ENCODE measurements at places on chromosomes 3 and 15.

DNA sequence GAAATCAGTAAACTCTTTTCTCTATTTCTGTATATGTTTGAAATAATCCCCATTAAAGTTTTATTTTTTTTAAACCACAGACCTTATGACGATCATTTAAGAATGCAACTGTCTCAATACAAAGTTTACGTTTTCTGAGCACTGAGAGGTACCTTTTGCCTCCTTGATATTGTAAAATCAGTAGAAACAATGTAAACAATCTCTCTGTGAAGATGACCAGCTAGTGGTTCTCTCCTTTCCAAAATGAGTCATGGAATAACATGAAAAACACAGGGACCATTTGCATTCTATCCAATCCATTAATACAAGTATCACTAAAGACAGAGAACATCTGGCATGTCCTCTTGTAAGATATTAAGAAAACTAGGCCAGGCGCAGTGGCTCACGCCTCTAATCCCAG lies 48.8 kb downstream of the RAD18 start:
- no peak for DNase-seq

DNA sequence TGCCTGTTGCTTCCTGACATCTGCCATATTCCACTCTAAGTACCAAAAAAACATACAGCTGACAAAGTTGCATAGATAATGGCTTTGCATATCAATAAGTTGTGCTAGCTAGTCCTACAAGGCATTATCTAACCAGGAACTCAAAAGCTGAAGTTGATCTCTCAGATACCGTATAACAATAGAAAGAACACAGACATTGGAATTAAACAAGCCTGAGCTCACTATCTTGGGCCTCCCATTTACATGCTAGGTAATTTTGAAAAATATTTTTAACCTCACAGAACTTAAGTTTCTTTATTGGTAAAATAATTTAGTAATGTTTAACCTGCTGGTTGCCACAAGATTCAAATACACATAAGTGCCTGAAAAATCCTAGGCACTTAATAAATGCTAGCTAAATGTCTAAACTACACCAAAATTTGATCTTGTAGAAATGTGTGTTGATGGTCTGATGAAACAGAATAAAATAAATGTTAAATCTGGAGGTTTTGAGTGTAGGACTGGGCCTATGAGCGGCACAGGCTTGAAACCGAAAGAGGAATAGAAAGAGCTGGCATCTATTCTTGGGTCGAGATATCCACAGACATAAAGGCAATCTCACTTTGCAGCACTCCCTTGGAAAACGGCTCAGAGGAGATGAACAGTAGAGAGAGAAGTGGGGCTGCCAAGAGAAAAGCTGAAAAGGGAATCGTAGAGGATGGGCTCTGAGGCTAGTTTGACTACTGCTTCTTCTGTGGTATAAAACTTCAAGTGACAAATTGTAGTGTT lies 29.9 kb upstream of the TTC14 start:
- no peak for DNase-seq

DNA sequence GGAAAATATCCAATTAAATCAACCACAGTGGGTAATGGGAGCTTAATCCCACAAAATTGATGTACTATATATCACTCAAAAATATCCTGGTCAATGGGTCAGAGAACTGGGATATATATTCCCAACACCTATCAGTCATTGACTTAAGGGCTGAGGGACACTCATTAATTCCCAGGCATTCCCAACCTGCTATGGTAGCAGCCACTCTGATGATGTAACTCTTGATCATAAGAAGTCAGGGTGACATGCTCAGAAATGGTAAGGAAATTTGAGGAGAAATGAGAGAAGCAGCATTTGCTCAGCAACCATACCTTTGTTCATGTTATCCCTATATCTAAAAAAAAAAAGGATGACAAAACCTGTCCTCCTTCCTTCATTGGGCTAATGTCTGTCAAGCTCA lies 3.1 kb upstream of the PLOD2 start:
- no peak for DNase-seq

DNA sequence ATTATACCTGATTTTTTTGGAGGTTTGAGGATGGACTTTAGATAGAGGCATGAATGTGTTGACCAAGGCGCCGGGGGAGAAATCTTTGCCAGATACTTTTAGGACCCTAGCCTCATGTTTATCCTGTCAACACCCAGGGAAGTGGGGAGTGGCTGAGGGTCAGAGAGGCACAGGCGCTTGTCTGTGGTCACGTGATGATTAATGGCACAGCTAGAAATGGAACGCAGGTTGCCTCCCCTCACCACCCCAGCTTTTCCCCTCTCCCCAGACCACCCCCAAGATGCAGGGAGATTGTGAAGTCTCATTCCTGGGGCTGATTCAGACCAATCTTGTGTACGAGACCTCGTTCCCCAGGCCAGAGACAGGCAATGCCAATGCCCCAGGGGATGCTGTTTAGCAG lies 218.4 kb upstream of the LINGO1 start:
- DNase-seq, result no peak

GRCh38 chr3:184523825-184524615 lies 37.6 kb upstream of the EPHB3 start:
- no peak for DNase-seq

DNA sequence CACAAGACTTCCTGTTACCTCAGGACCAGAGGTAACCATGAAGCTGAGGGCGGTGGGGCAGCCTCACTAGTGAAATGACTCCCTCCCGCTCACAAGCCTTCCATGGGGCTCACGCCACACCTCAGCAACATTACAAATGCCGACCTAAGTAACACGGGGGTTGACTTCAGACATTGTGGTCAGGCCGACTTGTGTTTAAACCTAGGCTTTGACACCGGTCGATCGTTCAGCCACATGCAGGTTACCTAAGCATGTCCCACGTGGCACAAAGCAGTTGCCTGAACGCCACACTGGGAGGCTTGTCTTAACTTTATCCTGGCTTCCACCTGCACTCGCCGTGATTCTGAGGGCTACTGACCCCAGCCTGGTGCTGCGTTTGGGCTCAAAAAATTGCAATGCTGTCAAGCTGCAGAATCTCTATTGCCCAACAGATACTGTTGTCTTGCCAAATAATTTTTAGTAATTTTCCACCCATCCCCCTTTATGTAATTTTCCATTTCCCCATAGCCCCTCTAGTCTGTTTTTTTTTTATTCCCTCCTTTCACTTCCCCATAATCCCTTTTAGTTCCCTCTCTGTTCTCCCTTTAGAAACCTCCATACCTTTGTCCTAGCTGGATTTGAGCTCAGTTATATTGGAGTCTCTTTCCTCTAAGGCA lies 158.6 kb upstream of the RGMA start:
- no peak for DNase-seq

DNA sequence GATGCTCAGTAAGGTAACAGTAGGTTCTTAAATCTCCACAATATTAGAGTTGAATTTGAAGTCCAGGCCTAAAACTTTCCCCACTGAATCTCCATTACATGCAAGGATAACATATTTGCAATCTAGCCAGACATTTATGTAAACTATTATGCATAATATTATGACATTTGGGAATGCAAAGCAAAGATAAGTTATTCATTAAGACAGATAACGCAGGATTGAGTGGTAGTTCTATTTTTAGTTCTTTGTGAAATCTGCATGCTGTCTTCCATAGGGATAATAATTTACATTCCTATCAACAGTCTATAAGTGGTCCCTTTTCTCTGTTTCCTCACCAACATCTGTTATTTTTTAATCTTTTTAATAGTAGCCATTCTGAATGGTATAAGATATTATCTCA lies 333.5 kb downstream of the AGBL1 start:
- DNase-seq, result no peak

DNA sequence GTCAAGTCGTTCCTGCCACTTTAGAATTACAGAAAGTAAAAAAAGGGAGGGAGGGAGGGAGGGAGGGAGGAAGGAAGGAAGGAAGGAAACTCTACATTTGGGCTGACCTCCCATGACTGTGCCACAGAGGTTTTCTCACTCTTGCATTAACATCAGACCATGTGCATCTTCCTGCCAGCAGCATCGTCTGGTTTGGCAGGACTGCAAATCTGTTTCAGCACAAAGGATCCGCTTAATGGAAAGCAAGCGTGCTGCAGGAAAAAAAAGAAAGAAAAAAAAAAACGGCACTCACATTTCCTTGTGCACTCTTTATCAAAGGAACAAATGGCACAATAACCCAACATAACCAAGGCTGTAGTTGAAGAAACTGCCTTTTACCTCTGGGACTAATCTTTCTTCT lies 148.8 kb upstream of the HES1 start:
- DNase-seq, result peak; percentile 34

DNA sequence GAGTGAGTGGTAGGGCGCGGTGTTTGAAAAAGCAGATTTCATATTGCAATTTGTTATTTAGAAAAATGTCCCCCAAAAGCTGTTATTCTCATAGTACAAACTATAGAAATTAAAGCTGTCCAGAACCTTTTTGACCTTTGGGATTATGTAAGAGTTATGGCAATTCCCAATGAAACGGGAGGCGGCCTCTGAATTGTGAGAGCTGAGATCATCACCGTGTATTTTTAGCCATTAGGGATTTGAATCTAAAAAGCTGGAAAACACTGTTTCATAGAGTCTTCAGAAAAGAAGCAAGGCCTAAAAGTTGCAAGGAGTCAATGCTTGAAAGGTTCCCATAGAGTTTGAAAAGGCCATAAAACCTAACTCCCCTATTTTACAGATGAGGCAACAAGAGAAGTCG lies 38.6 kb upstream of the SLC25A26 start:
- no peak for DNase-seq

Measured in NCI-H2107 (cell line).